ENCODE measurements at places on chromosomes 11 and 22. TPM values are rescaled to one million over a fixed set of nuclear protein-coding genes. Genes with fewer than 3 reads are reported as not detected.

Gene MAJIN
- total RNA-seq = not detected

Gene NCAM1
- 0.18 TPM for total RNA-seq

Gene SLC17A6
- total RNA-seq = not detected

Gene PPP1R14B
- 261 TPM for total RNA-seq

Gene SEPTIN5
- total RNA-seq = 17.2 TPM

Gene APOL4
- total RNA-seq = not detected

Gene KDM4D
- total RNA-seq = 0.87 TPM

Gene GDPD4
- total RNA-seq = not detected

Gene ARHGAP8
- total RNA-seq = 9.2 TPM

DNA sequence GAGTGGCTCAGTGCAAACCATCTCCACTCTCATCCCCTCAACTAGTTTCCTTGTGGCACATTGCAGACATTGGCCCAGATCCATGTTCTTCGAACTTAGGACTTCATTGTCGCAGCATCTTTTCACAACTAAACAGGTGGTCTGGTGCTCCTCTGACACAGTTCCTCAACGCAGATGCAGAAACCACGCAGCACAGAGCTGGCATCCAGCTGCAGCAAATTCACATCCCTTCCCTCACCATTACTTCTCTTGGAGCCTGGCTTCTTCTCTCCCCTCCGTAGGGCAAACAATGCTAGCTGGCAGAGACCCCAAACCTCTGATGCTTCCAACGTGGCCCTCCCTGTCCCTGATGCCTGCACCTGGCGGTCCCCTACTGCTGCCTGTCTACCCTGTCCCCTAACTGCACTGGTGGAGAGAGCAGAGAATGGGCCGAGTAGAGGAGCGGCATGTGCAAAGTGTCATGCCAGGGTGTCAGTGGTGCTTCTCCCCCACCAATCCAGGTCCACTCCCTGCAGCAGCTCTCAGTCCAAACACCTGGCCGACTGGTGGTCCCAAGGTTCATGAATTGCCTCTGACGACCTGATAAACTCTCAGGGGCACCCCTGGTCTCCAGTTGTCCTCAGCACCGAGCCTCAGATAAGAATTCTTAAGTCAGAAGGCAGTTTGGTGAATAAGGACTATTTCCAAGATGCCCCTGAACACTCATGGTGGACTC, 18.1 kb downstream of the TMPRSS13 start:
- peaks cover 14% of the 10 kb centered on the region for H3K27me3 ChIP-seq
- no peaks in the 10 kb centered on the region for H3K36me3 ChIP-seq
- no peak for DNase-seq
- H3K4me3 ChIP-seq = no peak overlapping the region
- H3K4me1 ChIP-seq = no peaks in the 10 kb centered on the region

DNA sequence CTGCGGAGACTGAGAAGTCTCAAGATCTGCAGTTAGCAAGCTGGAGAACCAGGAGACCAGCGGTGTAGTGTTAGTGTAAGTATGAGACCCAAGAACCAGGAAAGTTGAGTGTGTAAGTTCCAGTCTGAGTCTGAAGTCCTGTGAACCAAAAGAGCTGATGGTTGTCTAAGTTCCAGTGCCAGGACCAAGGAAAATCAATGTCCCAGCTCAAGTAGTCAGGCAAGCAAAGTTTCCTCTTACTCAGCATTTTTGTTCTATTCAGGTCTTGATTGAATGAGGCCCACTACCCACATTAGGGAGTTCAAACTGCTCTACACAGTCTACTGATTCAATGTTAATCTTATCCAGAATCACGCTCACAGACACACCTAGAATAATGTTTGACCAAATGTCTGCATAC, 11.0 kb downstream of the USP28 start:
- no peaks in the 10 kb centered on the region for H3K36me3 ChIP-seq
- no peak overlapping the region for H3K4me3 ChIP-seq
- H3K27me3 ChIP-seq = no peaks in the 10 kb centered on the region

DNA sequence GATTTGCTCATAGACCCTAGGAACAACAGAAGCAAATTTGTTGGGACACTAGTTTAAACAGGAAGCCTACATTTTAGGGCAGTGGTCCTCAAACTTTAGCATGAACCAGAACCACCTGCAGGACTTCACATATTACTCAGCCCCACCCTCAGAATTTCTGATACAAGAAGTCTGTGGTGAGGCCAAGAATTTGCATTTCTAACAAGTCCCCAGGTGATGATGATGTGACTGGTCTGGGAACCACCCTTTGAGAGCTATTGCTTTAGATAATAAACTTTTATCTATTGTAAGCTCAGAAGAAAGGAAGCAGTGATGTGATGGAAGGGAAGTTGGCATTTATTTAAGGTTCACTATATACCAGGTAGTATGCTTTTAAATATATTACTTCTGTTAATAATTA, 194.0 kb downstream of the FAM181B start:
- H3K27me3 ChIP-seq = no peaks in the 10 kb centered on the region
- no peak overlapping the region for H3K27ac ChIP-seq
- H3K4me1 ChIP-seq = no peaks in the 10 kb centered on the region
- DNase-seq = no peak

GRCh38 chr11:128680906-128681305, 13.0 kb upstream of the FLI1 start:
- H3K4me1 ChIP-seq = peaks cover 3% of the 10 kb centered on the region
- no peak overlapping the region for H3K27ac ChIP-seq
- peaks cover 56% of the 10 kb centered on the region for H3K27me3 ChIP-seq
- no peak for DNase-seq
- H3K36me3 ChIP-seq = no peaks in the 10 kb centered on the region

GRCh38 chr11:47595029-47595428, 818 bp upstream of the C1QTNF4 start:
- H3K36me3 ChIP-seq = no peaks in the 10 kb centered on the region
- no peak overlapping the region for H3K27ac ChIP-seq
- no peak for DNase-seq

GRCh38 chr22:23769321-23769965, 1.7 kb upstream of the CHCHD10 start:
- no peak for DNase-seq
- no peaks in the 10 kb centered on the region for H3K27me3 ChIP-seq

DNA sequence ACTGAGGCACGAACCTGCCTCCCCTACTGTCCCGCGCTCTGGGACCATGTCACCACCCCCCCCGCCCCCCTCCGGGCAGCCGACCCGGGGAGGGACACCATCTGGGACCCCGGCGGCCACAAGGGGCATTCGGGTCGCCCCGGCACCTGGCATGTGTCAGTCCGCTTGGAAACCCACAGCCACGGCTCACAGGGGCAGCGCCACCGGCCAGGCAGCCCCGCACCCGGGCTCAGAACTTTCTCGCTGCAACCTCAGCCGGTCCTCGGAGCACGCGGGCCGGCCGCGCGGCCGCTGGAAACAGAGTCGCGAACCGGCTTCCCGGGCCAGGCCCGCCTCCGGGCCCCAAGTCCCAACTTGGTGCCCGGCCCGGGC, 159.9 kb upstream of the GRK3 start:
- H3K27ac ChIP-seq = peak overlapping the region; percentile 94
- H3K36me3 ChIP-seq = no peaks in the 10 kb centered on the region
- no peak for DNase-seq
- H3K27me3 ChIP-seq = no peaks in the 10 kb centered on the region
- H3K4me3 ChIP-seq = peak overlapping the region; percentile 84

DNA sequence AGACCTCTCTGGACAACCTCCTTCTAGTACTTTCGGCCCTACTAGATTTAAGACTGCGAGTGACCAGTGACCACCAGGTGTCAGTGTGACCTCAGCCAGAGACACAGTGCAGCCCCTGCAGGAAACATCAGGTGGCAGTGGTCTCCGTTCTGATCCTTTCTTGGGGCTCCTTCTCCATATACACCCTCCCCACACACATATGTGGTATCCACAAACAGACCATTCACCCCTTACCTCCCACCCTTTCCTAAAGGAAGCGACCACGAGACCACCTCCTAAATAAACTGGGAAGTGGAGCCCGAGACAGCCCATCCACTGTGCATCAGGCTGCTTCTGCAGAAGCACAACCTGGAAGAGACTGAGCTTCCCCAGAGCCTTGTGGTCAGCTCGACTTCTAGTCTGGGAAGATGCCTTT, 38.5 kb upstream of the CYP2D6 start:
- peak; percentile 64 for DNase-seq
- no peaks in the 10 kb centered on the region for H3K36me3 ChIP-seq
- H3K4me1 ChIP-seq = no peaks in the 10 kb centered on the region
- no peak overlapping the region for H3K4me3 ChIP-seq

DNA sequence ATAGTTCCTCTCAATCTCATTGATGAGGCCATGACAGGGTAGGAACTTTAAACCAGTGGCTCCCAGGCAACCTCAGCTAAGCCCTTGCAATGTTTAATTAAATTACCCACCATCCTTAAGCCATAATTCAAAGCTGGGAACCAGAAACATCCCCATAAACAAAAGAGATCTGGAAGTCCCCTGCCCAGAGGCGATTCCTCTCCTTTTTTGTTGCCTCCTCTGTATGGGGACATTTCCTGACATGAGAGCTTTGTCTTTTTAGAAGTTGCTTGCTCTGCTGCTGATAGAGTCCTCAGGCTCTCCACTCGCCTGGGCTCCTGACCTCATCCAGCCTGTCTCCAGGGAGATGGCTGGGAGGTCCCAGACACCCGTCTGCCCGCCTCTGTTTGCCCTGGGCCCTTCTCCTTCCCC, 3.2 kb downstream of the DTX4 start:
- peaks cover 7% of the 10 kb centered on the region for H3K4me1 ChIP-seq
- H3K4me3 ChIP-seq = no peak overlapping the region
- H3K27ac ChIP-seq = no peak overlapping the region
- H3K36me3 ChIP-seq = no peaks in the 10 kb centered on the region
- DNase-seq = no peak

DNA sequence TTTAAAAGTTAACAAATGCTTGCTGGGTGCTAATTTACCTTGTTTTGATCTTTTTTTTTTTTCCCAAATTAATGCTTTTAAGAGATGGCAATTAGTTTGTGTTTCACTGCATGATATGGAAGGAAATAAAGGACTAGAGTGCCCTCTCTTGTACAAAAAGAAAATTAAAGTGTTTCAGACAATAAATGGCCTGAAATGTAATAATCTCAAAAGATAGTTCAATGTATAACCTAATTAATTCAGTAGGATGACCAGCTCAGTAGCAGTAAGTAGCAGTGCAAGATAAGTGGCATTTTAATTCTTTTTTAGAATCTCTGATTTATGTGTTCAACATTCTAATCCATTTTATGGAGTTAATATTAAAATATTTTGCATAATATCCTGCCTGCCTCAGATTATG, 39.9 kb upstream of the MYO18B start:
- DNase-seq = no peak
- no peaks in the 10 kb centered on the region for H3K4me1 ChIP-seq
- no peaks in the 10 kb centered on the region for H3K36me3 ChIP-seq

DNA sequence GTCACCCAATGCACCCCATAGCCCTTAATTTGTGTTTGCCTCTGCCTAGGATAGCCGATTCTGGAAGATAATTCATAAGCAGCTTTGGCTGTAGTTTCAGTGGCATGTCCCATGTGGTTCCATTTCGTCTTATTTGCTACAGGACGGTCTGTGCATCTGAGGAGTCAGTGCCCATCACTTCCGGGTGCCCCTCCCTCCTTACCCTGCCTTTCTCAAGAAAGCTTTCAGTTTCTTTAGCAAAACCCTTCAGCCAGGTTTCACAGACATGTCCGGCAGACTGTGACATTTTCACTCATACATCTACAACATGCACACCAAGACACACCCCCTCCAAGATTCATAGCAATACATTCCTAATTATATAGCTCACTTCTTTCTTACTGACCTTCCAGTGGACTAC, 14.3 kb downstream of the TP53AIP1 start:
- H3K36me3 ChIP-seq = no peaks in the 10 kb centered on the region
- H3K27me3 ChIP-seq = 0 out of 2 replicates have a peak, but pooled peaks cover 6% of the 10 kb centered on the region
- no peak overlapping the region for H3K27ac ChIP-seq
- no peaks in the 10 kb centered on the region for H3K4me1 ChIP-seq
- no peak overlapping the region for H3K4me3 ChIP-seq

DNA sequence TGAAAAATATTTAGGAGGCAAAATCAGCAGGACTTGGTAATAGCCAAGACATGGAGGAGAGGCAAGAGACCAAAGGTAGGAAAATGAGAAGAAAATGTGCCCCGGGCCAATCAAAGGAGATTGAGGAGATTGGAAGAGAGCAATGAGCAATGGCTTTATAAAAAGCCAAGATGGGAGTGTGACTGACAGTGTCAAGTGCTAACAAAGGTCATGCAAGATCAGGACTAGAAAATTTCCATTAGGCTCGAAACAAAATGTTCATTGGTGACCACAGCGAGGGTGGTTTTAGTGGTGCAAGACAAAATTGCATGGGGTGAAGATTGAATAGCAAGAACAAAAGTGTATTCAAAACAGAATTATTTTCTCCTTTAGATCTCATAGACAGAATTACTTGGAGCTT, 45.2 kb upstream of the TBCEL start:
- H3K27ac ChIP-seq = no peak overlapping the region
- no peak for DNase-seq
- H3K4me1 ChIP-seq = no peaks in the 10 kb centered on the region
- H3K27me3 ChIP-seq = peaks cover 47% of the 10 kb centered on the region
- no peak overlapping the region for H3K4me3 ChIP-seq

- no peak for DNase-seq
- H3K27me3 ChIP-seq = no peaks in the 10 kb centered on the region
- no peak overlapping the region for H3K4me3 ChIP-seq
- H3K36me3 ChIP-seq = peaks cover 8% of the 10 kb centered on the region
- no peaks in the 10 kb centered on the region for H3K4me1 ChIP-seq
Measured at GRCh38 chr11:68763181-68763721, 11.9 kb upstream of the TESMIN start.

- H3K4me3 ChIP-seq = no peak overlapping the region
- no peak overlapping the region for H3K27ac ChIP-seq
- 0 out of 2 replicates have a peak, but pooled peaks cover 3% of the 10 kb centered on the region for H3K27me3 ChIP-seq
Measured at GRCh38 chr11:101508370-101508769, 75.4 kb downstream of the TRPC6 start.

- no peaks in the 10 kb centered on the region for H3K27me3 ChIP-seq
- peaks cover 4% of the 10 kb centered on the region for H3K4me1 ChIP-seq
- no peaks in the 10 kb centered on the region for H3K36me3 ChIP-seq
- DNase-seq = no peak
Measured at GRCh38 chr11:130865091-130865773, 51.0 kb downstream of the SNX19 start.

DNA sequence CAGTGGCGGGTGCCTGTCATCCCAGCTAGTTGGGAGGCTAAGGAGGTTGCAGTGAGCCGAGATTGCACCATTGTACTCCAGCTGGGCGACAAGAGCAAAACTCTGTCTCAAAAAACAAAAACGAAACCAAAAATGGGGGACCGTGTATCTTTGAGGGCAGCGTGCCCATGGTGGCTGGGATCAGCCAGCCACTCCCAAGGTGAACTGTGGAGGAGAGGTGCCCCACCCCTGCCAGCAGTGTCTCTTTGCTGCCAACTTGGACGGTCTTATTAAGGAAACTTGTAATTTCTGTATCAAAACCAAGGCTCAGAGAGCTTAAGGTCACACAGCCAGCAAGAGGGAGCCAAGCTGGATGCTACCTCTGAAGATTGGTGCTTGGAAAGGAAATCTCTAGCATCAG, 147.7 kb downstream of the CACNA1I start:
- no peak for DNase-seq
- H3K36me3 ChIP-seq = no peaks in the 10 kb centered on the region
- H3K27ac ChIP-seq = no peak overlapping the region
- no peak overlapping the region for H3K4me3 ChIP-seq

DNA sequence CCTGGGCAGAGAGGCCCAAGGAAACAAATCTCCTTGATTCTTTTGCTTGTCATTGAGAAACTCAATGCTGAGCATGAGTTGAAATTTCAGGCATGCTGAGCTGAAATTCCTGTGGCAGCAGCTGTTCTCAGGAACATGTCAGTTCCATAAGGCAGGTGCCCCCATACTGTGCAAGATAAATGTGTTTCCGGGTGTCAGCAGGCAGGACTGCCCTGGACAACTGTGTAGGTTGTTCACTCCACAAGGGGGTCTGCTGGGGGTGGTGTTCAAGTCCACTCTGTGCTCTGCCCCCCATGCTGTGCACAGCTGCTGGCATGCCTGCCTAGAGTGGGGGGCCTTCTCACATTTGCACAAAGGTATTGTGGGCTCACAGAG, 133.7 kb downstream of the CTTN start:
- no peaks in the 10 kb centered on the region for H3K4me1 ChIP-seq
- no peaks in the 10 kb centered on the region for H3K27me3 ChIP-seq
- H3K27ac ChIP-seq = no peak overlapping the region
- DNase-seq = no peak
